GM10248 (cell line): ENCODE measurements at places on chromosomes 16 and 17.
A peak's percentile ranks its signal among the peaks of the same experiment; 100 is the strongest.

- DNase-seq, result no peak
These were observed 11.8 kb upstream of the MLYCD start for GRCh38 chr16:83887080-83887479.

DNA sequence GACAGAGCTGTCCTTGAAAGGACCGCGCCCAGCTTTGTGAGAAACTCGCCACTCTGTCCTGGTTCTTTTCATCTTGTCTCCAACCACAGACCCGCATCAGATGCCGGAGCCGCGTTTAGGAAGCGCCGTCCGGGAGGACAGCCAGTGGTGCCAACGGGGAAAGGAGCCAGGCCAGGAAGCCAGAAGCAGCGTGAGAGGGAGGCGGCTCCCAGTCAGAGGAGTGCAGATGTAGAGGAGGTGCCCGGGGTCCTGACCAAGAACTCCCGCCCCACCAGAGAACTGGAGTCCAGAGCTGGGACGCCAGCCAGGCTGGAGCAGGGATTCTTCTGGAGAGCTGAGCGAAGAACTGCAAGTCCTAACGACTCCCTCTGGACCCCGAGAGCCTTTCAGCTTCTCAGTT is 49.3 kb upstream of the TNRC6C start:
- DNase-seq, result no peak

DNA sequence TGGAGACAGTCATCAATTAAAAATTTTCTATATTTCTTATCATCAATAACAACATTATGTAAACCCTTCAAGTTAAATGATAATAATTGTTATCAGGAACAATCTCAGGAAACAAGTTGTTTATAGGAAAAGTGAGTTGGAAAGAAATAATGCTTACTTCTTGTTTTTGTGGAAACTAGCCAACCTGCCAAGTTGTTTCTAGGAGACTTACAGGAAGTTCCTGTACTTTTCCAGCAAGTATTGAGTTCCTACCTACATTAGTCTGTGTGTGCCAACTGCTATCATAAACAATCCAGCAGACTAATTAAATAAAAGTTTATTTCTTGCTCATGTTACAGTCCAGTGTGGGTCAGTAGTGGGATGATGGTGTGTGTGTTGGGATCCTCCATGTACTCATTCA is 1.6 kb upstream of the CCL14 start:
- DNase-seq, result no peak

GRCh38 chr17:30093463-30094147 is 23.0 kb upstream of the NSRP1 start:
- DNase-seq, result peak; percentile 72

DNA sequence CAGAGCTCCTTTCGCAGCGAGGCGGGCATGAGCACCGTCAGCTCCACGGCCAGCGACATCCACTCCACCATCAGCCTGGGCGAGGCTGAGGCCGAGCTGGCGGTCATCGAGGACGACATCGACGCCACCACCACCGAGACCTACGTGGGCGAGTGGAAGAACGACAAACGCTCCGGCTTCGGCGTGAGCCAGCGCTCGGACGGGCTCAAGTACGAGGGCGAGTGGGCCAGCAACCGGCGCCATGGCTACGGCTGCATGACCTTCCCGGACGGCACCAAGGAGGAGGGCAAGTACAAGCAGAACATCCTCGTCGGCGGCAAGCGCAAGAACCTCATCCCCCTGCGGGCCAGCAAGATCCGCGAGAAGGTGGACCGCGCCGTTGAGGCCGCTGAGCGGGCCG is 42.3 kb downstream of the JPH3 start:
- no peak for DNase-seq

GRCh38 chr17:73474370-73474988 is 162.7 kb upstream of the CDC42EP4 start:
- DNase-seq, result no peak

GRCh38 chr16:1505912-1506311 is 12.8 kb downstream of the TELO2 start:
- DNase-seq, result no peak

- DNase-seq, result peak; percentile 49
These were observed 18.2 kb downstream of the SCN4A start for GRCh38 chr17:63954402-63955063.

DNA sequence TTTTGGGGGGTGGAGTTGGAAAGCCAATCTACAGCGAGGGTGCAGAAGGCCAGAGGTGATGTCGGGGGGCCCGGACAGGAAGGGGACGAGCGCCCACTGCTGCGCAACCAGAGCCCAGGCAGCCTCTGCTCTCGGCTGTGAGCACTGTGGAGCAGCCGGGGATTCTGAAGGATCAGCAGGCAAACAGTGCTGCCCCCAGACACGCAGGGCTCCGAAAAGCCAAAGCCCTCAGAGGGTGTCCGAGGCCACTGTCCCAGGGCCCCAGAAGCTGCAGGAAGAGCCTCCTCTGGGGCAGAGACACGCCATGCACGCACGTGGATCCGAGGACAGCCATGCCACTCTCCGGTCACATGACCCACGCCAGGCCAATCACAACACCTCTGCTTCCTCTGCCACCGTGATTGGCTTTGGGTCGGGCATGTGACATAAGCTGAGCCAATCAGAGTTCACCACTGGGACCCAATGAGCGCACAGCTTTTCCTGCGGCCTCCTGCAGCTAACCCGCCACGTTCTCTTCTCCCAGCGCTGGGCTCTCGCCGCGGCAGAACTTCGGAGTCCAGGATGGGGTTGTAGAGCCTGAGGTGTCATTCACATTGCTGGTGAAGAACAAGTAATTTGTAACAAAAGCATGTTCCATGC is 40.7 kb downstream of the ACTG1 start:
- DNase-seq, result no peak

DNA sequence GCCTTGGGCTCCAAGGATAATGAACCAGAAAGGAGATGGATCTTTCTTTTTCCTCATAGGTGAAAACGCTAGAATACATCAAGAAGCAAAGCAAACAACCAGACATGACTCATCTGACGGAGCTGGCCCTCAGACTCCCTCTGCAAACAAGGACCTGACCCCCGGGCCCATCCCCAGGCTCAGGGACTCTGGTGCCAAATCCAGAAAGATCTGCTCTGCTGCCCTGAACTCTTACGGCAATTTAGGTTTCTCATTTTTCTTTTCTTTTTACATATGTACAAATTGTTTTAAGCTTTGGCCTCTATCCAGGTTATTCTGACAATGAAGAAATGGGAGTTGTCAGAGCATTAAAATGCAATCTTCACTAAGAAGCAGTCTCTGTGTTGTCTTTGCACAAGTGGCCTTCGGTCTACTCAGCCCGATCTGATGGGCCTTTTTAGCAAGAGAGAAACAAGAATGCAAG is 17.7 kb downstream of the KNOP1 start:
- DNase-seq, result no peak

- no peak for DNase-seq
These were observed 15.6 kb upstream of the TEX2 start for GRCh38 chr17:64278614-64279013.

GRCh38 chr17:36598951-36599401 is 2.4 kb upstream of the MRM1 start:
- DNase-seq, result no peak

DNA sequence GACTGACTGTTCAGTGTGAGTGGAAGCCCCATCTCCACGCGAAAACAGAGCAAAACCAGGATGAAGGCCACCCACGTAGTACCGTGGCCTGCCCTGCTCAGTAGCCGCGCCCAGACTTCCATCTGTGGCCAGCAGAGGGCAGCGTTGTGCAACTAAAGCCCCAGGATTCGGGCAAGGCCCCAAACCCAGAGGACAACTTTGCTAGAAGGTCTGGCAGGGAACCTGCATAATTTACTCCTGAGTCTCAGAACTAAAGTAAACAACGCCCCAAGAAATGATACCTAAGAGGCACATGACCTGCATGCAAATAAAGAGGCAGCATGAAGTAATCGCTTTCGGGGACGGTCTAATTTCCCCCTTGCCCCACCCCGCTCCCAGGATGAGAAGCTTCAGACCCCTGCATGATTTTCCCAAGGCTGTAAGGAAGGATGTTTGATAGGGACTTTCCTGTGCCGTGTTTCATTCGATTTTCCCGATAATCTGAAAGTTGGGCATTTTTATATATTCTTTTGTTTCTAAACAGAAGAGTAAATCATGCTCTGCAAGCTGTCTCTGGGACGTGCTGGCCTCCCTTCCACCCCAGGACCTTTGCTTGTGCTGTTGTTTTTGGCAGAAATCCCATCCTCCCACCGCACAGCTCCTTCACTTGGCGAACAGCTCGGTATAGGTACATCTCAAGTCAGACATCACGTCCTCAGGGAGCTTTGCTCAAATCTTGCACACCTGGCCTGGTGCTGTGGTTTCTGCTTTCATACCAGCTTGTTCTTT is 18.6 kb downstream of the HSBP1 start:
- peak; percentile 86 for DNase-seq
